ENCODE measurements at places on chromosomes 6 and 20. TPM values are rescaled to one million over a fixed set of nuclear protein-coding genes. Genes with fewer than 3 reads are reported as not detected.

The EFHC1 gene
- 33.0 TPM for total RNA-seq

- DNase-seq, result no peak
Measured at GRCh38 chr20:25991051-25991755, 294.6 kb upstream of the ZNF337 start.

DNA sequence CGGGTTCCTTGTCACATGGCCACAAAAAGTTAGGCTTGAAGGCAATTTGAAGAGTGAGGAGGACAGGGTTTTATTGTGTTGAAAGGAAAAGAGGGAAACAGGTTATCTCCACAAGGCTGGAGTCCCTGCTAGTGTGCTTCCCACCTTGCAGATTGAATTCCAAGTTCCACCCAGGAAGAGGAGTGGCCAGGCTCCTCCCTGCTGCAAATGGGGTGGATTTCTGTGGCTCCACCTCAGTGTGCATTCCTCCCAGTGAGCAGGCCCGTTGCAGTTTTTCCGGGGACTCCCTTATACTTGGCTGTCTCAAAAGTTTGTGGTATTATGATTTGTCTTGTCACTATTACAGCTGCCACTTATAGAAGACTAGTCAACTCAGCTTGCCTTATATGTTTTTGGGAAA is 281.8 kb upstream of the PLCB4 start:
- no peak for DNase-seq

- no peak for DNase-seq
Measured at GRCh38 chr6:21836772-21837425, 243.3 kb downstream of the SOX4 start.

DNA sequence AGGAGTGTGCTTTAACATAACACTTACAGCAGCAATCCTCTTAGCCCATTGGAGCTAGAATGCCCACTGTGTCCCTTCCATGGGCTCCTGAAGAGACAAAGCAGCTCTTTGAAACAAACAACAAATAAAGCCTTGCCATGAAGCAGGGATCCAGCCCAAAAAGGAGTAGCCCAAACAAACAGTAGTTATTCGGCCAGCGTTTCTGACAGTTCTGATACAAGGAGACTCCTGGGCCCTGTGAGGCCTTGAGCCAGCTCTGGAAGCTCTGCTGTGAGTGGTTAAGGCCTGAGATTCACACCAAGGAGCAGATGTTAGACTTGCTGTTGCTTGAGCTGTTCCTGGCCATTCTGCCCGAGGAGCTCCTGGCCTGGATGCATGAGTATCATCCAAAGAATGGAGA is 16.9 kb upstream of the ZSCAN16 start:
- no peak for DNase-seq
